ENCODE measurements at places on chromosomes 1 and 21.

GRCh38 chr1:22024485-22025367, 23.3 kb downstream of the CELA3A start:
- peak; percentile 64 for DNase-seq

- no peak for DNase-seq
These were observed 19.1 kb upstream of the LRRC3 start for GRCh38 chr21:44436111-44436611.

DNA sequence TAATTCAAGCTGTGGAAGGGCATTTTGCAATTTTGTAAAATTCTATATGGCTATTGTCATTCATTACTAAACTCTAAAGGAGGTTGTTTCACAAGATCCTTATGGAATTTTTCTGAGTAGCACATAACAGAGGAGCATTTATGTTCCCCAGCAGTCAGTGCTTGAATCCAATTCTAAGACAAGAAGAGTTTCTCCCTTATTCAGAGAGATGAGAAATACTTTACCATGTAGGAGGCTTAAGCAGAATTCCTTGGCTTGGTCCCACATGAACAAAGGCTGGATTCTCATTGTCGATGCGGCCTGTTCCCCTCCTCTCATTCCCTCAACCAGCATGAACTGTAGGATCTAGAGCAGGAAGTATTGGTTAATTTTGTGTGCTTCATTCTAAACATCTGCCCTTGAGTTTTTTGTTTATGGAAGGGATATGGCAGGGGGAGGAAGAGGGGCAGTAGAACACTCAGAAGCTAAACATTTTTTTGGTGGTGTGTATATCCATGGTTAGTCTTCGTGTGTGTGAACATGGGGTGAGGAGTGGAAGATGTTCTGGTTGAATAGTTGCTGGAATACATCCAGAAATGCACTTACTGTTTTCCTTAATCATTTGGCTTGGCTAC, 74.3 kb downstream of the LAMC1 start:
- DNase-seq = no peak

DNA sequence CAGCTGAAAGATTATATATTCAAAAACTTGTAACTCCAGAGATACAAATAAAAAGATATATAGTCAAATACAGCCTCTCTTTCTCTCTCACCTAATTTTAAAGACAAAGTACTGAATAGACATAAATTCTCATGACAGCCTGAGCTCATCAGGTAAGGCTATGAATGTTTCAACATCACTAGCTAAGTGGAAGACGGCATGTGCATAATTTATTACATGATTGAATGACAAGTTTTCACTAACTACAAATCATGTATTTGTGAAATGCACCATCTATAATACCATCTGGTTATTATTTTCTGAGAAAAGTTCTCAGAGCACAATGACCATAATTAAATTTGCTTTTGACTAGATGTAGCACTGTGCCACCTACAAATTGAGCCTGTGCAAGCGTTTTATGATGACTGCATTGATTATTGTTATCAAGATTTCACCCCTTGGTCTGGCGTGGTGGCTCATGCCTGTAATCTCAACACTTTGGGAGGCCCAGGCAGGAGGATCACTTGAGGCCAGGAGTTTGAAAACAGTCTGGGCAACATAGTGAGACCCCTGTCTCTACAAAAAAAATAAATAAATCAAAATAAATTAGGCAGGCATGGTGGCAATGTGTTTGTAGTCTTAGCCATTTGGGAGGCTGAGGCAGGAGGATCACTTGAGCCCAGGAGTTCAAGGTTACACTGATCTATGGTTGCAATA, 128.2 kb downstream of the APP start:
- no peak for DNase-seq

- no peak for DNase-seq
These were observed 35.6 kb upstream of the POU2F1 start for GRCh38 chr1:167185062-167185461.

DNA sequence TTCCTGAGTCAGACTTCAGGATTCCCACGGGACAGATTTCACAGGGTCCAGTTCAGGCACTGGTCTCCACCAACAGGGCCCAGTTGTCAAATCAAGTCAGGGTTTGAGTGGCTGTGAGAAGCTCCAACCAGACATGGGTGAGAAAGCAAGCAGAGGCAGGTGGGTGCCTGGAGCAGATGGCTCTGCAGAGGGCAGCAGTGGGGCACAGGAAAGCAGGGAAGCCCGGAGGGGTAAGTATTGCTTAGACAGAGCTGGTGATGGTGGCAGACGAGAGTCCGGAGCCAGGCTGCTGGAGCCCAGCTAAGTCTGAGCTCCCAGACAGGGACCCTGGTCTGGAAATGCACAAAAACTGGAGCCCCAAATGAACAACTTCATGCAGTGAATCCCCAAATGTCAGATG, 40.4 kb downstream of the RIMS3 start:
- DNase-seq = no peak

Measured in stimulated activated CD4-positive, alpha-beta T cell treated with anti-CD3 and anti-CD28 coated beads, Interleukin-4, amount 100 ng/mL, for 4 hours (primary cell).